ENCODE measurements at places on chromosomes 1 and 21. TPM values are rescaled to one million over a fixed set of nuclear protein-coding genes. Genes with fewer than 3 reads are reported as not detected.

DNA sequence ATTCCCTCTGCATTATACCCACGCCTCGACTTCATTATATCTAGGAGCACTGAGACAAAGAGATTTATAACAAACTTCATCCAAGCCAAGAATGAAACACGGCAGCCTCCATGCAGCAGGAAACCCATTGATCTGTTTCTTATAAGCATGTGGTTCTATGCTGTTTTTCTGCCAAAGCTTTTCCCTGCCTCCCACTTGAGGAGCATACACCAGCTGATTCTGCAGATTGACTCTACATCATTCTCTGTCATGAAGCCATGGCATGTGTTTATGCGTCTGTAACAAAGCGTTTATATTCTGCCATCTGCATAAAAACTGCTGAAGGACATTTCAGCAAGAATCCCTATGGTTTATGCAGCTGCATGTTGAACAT lies 102.0 kb downstream of the CYYR1 start:
- H3K4me1 ChIP-seq: peaks cover 5% of the 10 kb centered on the region
- H3K36me3 ChIP-seq: peaks cover 29% of the 10 kb centered on the region
- DNase-seq: no peak
- no peak overlapping the region for H3K27ac ChIP-seq
- no peaks in the 10 kb centered on the region for H3K27me3 ChIP-seq
- no peak overlapping the region for H3K4me3 ChIP-seq

DNA sequence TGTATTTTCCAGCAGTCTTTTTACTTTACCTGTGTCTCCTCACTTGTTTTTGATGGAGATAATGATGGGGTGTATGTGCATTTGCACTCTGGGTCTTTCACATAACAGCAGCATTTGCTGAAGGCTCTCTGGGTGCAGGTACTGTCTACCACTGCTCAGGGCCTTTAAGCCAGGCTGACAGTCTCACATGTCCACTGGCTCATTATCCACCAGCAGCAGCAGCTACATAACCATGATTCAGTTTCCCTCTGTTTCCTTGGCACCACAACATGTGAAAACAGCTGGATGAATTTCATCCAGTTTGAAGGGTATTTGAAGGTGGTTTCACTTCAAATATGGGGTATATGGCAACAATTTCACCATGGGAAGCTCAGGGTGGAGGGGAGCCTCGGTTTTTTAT lies 41.2 kb upstream of the ROR1 start:
- H3K27me3 ChIP-seq: no peaks in the 10 kb centered on the region
- no peak overlapping the region for H3K4me3 ChIP-seq
- DNase-seq: no peak
- H3K4me1 ChIP-seq: peaks cover 6% of the 10 kb centered on the region
- peaks cover 2% of the 10 kb centered on the region for H3K36me3 ChIP-seq

Gene SYPL2
- 0.95 TPM for total RNA-seq

Gene ACKR1
- total RNA-seq: 0.67 TPM

Gene PROK1
- not detected for total RNA-seq

- no peak overlapping the region for H3K27ac ChIP-seq
- H3K36me3 ChIP-seq: peaks cover 14% of the 10 kb centered on the region
- H3K4me3 ChIP-seq: no peak overlapping the region
- H3K4me1 ChIP-seq: peaks cover 36% of the 10 kb centered on the region
Observed at GRCh38 chr1:230265200-230266115, 160.7 kb downstream of the PGBD5 start.

DNA sequence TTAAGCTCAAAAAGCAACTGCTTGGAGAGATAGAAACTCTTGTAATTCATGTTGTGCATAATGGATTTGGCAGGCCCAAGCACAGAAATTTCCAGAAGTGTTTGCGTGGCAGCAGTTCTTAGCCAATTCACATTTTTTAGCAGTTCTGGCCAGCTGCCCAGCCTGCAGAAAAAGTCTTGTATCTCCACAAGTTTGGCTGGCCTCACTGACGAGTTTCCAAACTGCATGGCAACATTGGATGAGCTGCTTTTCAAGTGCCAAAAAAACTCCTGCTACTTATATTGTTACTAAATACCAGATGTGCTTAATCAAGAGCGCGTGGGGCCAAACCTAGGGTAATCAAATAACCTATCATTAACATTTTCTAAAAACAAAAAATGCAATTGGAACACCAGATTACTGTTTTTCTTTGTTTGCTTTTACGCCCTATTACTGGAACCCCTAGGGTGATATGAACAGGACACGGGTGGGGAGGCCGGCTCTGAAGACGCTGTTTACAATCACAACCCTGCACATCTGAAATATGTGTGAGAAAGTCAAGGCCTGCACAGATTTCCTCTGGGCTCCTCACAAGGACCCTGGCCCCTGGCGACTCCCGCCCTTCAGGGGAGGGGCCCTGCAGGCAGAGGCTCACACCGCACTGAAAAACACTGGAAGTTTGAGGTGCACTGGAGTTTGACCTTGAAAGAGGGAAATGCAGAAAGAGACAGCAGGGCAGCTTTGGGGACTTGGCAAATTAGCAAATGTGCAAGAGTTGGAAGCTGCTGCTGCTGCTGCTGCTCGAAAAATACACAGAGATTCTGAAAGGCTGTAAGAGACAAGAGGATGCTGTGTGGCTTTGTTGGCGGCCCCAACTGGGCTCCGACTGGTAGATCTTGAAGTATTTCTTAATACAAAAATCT lies 55.2 kb upstream of the TARBP1 start:
- no peaks in the 10 kb centered on the region for H3K27me3 ChIP-seq
- H3K4me3 ChIP-seq: no peak overlapping the region
- no peak overlapping the region for H3K27ac ChIP-seq
- H3K4me1 ChIP-seq: peaks cover 45% of the 10 kb centered on the region
- no peaks in the 10 kb centered on the region for H3K36me3 ChIP-seq

GRCh38 chr1:219514728-219515127 lies 98.2 kb downstream of the ZC3H11B start:
- no peaks in the 10 kb centered on the region for H3K27me3 ChIP-seq
- DNase-seq: no peak
- H3K27ac ChIP-seq: no peak overlapping the region
- peaks cover 13% of the 10 kb centered on the region for H3K4me1 ChIP-seq

- H3K4me3 ChIP-seq: no peak overlapping the region
- H3K4me1 ChIP-seq: peaks cover 10% of the 10 kb centered on the region
Observed at GRCh38 chr1:41621791-41622190, 137.3 kb upstream of the EDN2 start.

Gene CRYBG2
- 13.8 TPM for total RNA-seq

- H3K27me3 ChIP-seq: no peaks in the 10 kb centered on the region
- no peak for DNase-seq
- no peak overlapping the region for H3K27ac ChIP-seq
- peaks cover 7% of the 10 kb centered on the region for H3K4me1 ChIP-seq
- H3K4me3 ChIP-seq: no peak overlapping the region
- H3K36me3 ChIP-seq: peaks cover 35% of the 10 kb centered on the region
Observed at GRCh38 chr1:84155517-84155916, 11.4 kb downstream of the PRKACB start.

Gene RUNX3
- total RNA-seq: 0.07 TPM

Gene LCK
- 1.2 TPM for total RNA-seq

DNA sequence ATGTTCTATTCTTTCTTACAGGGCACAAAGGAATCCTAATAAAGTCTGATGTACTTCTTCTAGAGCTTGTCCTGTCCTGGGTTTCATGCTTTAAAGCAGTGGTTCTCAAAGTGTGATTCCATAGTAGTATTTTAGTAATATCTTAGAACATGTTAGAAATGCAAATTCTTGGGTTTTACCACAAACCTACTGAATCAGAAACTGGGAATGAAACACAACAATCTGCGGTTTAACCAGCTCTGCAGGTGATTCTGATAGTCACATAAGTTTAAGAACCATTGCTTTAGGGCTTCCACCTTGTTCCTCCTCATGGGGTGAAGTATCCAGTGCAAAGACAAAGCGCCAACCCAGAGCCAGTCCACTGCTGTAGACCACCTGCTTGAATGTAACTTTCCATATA lies 41.1 kb downstream of the NGF start:
- peaks cover 10% of the 10 kb centered on the region for H3K4me1 ChIP-seq
- H3K36me3 ChIP-seq: no peaks in the 10 kb centered on the region
- H3K27me3 ChIP-seq: peaks cover 3% of the 10 kb centered on the region
- no peak overlapping the region for H3K27ac ChIP-seq
- H3K4me3 ChIP-seq: no peak overlapping the region
